T-helper 2 cell (primary cell): ENCODE measurements at places on chromosomes 4 and X.

DNA sequence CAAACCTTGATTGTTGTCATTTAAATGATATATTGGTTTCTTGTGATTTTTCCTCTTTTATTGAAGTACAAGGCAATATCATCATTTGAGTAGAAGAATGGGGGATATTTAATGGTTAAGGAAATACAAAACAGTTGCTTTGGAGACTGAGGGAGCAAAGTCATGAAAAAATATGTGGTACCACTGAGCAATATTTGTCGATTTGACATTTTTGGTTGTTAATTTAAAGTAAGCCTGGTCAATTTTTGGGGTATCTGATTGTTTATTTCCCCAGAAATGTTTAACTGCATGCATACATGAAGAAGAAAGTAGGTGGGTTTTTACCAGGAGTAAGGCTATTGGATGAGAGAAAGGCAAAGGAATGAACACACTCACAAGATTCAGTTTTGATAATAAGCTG, 556.2 kb downstream of the TRAM1L1 start:
- DNase-seq = no peak

- no peak for DNase-seq
Measured at GRCh38 chrX:110142096-110142495, 139.2 kb downstream of the TMEM164 start.

DNA sequence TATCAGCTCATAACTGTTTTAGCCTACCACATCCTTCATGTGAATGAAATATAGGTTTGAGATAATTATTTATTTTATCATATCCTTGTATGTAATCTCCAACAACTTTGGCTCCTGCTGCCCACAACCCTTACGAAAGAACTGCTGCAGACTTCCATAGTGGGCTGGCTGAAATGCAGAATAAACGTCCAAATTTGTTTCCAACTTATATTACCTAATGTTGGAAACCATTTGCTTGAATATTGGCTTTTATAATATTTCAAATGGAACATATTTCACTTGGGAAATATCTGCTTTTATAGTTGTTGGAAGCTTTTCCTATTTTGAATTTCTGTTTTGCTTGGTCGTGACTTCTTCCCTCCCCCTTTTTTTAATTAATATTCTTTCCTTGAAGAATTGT, 45.0 kb upstream of the ITM2A start:
- no peak for DNase-seq

DNA sequence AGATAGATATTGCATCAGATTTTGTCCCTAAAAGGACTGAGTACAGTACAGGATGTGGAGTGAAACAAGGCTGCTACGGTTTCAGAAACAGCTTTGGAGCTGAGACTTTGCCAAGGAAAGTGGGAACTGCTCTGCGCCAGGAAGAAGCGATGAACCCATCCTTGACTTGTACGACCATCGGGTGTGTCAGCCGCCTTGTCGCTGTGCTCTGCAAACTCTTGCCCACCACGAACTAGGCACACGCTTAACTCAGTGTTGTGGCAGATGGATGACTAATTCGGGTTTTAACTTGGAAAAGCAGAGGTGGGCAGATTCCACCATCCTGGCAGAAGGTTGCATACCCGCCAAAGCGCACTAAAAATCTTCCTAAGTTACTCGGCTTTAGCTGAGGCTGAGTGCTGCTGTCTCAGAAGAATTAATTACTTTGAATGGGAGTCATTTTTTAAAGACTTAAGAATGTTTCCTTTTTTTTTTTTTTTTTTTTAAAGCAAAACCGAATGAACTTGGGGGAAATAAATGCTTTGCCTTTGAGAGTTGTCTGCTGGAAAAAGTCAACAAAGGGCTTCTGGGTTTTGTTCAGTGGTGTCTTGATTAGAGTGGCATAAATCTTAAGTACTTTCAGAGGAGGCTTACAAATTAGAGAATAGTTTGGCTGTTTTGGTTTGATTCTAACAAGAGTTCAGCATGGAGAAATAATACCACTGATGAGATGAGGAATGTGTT, 69.5 kb downstream of the SHROOM2 start:
- DNase-seq = no peak

GRCh38 chr4:70057651-70058050, 7.4 kb downstream of the HTN1 start:
- no peak for DNase-seq
